ENCODE measurements at places on chromosomes 1 and 21.

DNA sequence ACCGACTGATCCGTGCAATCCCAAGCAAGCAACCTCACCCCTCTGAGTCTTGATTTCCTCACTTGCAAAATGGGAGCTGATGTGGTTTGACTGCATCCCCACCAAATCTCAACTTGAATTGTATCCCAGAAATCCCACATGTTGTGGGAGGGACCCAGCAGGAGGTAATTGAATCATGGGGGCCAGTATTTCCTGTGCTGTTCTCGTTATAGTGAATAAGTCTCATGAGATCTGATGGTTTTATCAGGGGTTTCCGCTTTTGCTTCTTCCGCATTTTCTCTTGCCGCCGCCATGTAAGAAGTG lies 58.4 kb downstream of the FHAD1 start:
- no peak for ATAC-seq

- ATAC-seq, result no peak
These were observed 187.2 kb downstream of the NFIA start for GRCh38 chr1:61269602-61270001.

DNA sequence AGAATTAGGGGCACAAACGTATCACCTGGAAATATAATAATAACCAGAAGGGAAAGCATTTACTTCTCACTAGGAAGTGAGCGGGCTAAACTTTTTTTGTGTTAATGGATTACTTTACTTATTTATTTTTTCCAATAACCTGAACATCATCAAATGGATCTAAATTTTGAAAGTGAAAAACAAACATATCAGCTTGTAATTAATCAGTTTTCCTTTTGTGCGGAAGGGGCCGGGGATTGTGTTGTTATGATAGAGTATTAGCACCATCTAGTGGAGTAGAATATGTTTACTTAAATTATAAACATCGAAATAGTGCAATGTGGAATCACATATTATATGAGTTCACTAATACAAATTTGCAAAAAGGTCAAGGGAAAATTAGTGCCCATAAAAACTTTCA lies 9.0 kb downstream of the CFH start:
- ATAC-seq, result no peak

GRCh38 chr1:203420263-203420662 lies 55.3 kb upstream of the PRELP start:
- ATAC-seq, result no peak

GRCh38 chr1:20935717-20936116 lies 148.6 kb upstream of the HP1BP3 start:
- ATAC-seq, result no peak

All from activated CD4-positive, CD25-positive, alpha-beta regulatory T cell treated with anti-CD3 and anti-CD28 coated beads, Interleukin-2, amount 50 U/mL, for 24 hours (primary cell).